ENCODE measurements at places on chromosomes 16 and 17. TPM values are rescaled to one million over a fixed set of nuclear protein-coding genes. Genes with fewer than 3 reads are reported as not detected.

GRCh38 chr17:57622306-57622682 lies 122.8 kb downstream of the CCDC182 start:
- no peak for DNase-seq

DNA sequence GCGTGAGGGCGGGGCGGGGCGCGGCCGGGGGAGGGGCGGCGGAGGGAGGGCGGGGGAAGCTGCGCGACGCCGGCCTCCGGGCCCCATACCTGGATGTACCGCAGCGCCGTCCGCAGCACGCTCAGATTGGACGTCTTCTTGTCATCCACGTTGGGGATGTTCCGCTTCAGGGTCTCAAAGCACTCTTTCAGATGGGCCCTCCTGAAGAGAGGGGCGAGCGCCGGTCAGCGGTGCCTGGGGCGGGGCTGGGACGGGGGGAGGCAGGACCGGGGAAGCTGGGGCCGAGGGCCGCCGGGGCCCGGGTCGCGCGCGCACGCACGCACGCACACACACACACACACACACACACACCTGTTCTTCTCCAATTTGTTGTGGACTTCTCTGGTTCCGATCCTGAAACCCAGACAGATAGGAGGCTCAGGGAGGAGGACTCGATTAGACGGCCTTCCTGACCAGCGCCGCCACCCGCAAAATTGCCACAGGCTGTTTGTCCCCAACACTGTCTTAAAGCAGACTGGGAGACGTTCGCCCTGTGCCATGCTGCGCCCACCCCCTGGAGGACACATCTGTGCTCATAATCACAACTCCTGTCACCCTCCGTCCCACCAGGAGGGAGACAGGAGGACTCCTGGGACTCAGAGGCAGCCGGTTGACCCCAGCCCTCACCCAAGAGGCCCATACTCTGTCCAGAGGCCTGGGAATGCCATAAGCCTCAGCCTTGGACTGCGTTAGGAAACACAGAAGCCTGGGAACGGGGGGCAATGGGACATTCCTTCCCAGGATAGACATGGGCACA lies 6.7 kb downstream of the MNT start:
- peak; percentile 52 for DNase-seq

DNA sequence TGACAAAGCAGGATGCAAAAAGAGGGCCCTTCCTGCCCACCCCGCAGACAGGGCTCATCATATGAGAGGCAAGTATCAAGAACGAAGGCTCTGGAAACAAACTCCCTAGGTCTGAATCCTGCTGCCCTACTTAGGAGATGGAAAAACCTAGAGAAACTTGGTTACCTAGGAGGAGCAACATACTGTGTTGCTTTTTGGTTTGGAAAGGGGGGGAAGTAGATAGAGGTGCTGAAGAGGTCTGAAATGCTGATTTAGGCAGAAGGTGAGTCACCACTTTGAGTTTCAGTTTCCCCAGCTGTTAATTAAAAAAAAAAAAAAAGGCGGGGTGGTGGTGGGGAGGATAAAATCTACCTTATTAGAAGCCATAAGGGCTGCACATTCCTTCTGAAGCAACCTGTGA lies 1.5 kb downstream of the N4BP1 start:
- DNase-seq, result no peak

GRCh38 chr17:79011451-79012147 lies 2.0 kb upstream of the CANT1 start:
- DNase-seq, result no peak

GRCh38 chr16:733382-734207 lies 6.7 kb downstream of the HAGHL start:
- peak; percentile 38 for DNase-seq

- no peak for DNase-seq
Observed at GRCh38 chr16:90070440-90070839, 6.7 kb downstream of the PRDM7 start.

- no peak for DNase-seq
Observed at GRCh38 chr16:4182581-4183236, 59.2 kb downstream of the SRL start.

GRCh38 chr17:82217530-82218204 lies 5.0 kb upstream of the CCDC57 start:
- no peak for DNase-seq

DNA sequence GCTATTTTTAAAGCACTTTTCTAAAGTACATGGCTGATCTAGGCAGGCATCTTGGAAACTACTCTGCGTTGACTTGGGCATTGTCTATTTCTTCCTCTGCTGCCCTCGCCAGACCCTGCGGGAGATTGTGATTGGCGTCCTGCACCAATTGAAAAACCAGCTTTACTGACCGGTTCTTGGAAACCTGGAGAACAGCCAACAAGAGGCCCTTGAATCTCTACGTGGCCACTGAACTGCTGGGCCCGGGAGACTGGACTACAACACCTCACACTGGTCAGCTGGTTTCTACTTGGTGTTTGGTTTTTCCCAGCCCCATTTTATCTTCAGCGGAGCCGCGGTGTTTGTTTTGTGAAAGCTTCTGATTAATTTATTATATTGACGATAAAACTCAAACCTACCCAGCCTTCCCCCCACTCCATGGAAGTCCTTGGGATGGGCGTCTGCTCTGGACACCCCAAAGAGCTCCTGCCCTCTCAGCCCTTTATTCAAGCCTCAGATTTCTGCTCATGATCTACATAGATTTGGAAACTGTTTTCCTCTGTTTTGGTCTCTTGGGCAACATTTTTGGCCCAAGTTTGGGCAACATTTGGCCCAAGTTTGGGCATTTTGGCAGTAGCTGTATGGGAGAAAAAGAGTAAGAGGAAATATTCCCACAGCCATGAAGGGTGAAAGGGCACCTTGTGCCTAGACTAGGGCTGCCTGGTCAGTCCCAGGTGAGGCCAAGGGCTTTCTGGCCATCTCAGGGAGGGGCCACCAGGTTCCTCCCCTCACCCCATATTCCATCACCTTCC lies 4.7 kb downstream of the MLX start:
- DNase-seq, result no peak

DNA sequence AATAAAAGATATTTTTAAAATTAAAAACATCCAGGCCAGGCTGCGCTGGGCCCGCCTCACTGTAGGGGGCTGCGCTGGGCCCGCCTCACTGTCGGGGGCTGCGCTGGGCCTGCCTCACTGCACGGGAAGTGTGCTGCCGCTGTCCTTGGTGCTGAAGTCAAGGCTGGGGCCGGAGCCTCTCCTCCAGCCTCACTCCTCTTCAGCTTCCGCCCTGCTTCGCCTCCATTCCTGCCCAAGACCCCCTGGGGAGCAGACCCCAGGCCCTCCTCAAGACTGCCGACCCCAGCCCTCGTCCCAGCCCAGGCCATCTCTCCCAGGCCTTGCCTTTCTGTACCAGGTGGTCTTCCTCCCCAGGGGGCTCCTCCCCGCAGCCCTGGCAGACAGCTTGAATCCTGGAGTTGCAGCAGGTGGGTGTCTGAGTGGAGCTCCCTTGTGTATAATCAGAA lies 26.2 kb downstream of the ENDOV start:
- peak; percentile 54 for DNase-seq

DNA sequence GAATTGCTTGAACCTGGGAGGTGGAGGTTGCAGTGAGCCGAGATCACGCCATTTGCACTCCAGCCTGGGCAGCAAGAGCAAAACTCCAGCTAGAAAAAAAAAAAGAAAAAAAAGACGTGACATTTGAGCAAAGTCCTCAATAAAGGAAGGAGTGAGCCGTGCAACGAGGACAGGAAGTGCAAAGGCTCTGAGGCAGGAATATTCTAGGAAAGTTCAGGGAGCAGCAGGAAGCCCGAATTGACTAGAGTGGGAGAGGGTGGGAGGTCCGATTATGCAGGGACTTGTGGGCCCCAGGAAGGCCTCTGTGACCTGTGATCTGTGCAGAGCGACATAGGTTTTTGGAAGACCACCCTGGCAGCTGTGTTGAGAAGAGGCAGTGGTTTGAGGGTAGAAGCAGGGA lies 8.6 kb upstream of the LASP1NB start:
- DNase-seq, result no peak

DNA sequence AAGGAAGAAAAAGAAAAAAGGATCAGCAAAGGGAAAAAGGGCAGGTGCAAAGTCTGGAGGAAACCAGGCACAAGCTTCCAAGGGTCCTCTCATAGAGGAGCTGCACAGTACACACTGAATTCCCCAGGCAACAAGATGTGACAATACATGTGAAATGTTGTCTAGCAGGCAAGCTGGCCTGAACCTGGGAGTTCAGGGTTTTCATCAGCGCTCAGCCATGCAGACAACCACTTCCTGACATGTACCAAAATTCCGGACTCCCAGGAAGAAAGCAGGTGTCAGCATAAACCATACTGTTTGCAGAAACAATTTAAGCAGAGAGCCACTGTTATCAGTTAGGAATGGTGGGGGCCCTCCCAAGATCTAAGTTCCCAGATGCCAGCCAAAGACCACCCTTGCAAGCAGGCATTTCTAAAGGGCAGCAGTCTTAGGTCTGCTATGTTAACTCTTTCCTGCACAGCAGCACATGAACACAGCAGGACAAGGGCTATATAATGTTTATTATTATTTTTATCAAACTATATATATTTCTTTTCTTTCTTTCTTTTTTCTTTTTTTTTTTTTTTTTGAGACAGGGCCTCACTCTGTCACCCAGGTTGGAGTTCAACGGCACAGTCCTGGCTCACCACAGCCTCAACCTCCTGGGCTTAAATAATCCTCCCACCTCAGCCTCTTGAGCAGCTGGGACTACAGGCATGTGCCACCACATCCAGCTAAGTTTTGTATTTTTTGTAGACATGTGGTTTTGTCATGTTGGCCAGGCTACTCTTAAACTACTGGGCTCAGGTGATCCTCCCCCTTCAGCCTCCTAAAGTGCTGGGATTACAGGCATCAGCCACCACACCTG lies 10.1 kb downstream of the TK2 start:
- no peak for DNase-seq

DNA sequence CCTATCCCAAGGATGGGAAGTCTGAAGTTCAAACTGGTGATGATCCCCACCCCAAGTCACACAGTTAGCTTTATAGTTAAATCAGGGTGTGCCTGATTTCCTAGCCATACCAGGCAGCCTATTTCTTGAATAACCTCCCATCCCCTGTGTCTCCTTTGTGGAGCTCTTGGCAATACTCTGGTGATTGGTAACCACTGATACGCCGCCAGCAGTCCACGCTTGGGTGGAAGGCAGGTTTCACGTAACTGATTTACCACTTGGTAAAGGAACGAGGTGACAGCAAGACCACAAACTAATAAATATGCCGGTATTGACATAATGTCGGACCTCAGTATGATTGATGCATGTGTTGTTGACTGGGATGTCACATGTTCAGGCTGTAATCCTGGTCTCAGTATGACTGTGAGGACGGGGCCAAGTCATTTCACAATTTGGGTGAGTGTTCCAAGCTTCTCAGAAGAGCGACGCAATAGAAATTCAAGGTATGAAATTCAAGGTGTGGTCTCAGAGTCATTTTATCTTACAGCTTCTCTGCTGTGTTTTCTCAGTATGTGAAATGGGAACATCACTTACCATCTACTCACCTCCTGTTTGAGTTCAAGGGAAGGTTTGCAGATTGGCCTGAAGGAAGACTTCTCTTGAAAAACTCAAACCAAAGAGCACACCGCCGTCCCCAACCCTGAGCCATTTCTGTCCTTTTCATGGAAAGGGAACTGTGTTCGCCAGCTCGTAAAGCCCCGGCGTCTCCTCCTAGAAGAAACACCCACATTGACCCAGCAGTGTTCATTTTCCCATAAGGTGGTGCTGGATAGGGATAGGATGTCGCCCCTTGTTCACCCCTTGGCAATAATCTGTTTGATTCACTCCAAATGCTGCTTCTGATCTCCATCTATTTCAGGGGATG lies 678.9 kb downstream of the WWOX start:
- peak; percentile 26 for DNase-seq

GRCh38 chr17:13688716-13689115 lies 87.0 kb upstream of the HS3ST3A1 start:
- no peak for DNase-seq

DNA sequence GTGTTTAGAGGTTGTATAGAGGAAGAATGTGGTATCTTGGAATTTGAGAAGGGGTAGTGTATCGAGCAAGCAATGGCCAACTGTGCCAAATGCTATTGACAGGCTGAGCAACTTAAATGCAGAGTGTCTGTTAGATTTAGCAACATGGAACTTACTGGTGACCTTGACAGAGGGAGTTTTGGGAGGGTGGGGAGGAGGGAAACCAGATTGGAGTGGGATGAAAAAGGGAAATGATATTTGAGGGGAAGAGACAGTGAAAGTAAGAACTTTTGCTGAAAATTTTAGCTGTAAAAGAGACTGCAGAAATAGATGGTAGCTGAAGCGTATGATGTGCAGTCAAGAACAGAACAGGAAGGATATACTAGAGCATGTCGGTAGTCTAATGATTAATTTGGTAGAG lies 1.1 kb downstream of the LRRC36 start:
- no peak for DNase-seq

DNA sequence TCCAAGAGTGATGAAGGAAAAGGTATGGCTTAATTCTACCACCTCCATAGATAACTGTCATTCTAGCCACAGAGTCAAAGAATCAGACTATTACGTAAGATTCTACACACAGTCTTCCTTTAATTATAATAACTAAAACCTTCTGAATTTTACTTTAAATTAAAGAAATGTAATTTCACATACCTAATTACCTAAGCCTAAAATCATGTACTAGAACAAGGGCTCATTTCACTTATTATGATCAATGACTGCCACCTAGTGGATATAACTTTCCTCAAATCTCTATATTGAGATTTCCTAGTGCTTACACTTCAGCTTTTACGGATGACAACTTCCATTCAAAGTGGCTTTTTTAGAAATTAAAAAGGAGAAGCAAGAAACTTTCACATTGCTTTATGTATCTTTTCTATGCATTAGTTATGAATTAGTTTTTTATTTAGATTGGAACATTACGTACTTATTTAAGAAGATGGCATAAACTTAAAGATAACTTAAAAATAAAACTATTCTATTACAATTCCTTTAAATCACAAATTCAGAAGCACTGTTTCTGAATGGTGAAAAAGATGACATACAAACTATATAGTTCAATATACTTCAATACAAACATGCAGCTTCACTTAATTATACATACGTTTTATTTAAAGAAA lies 18.2 kb upstream of the ABCA10 start:
- no peak for DNase-seq

DNA sequence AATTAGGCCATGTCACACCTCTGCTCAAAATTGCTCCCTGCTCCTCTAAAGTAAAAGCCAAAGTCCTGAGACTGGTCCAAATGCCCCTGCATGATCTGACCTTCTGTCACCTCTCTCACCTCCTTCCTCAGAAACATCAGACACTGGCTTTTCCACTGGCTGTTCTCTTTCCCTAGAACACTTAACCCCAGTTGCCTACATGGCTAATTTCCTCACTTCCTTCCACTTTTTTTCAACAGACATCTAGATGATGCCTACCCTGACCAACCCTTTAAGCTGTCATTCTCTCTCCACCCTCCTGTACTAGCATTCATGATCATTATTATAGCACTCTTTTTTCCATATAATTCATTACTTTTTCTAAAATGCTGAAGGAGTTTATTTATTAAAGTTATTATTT lies 31.0 kb downstream of the CCT6B start:
- DNase-seq, result no peak

- peak; percentile 95 for DNase-seq
Observed at GRCh38 chr16:70800781-70801480, at the start of gene VAC14. Gene VAC14, minus strand, starts transcription at chr16:70801158. Its CDS starts 258 bp downstream, at chr16:70800900.

GRCh38 chr16:67108931-67109406 lies 772 bp upstream of the PHAF1 start:
- DNase-seq, result no peak

MPP3 gene
- 3.7 TPM for total RNA-seq

CD79B gene
- 4.0 TPM for total RNA-seq

TMEM235 gene
- total RNA-seq, result not detected

CNTNAP4 gene
- not detected for total RNA-seq

MAP2K3 gene
- total RNA-seq, result 75.8 TPM

CCL16 gene
- total RNA-seq, result 0.25 TPM

DRC3 gene
- 0.61 TPM for total RNA-seq

MT1F gene
- total RNA-seq, result 71.2 TPM

IL4R gene
- total RNA-seq, result 118 TPM

TVP23A gene
- 0.78 TPM for total RNA-seq

KRTAP1-5 gene
- total RNA-seq, result not detected
